ENCODE measurements at places on chromosomes 13 and 19.

GRCh38 chr13:35787937-35788336, 311.4 kb upstream of the MAB21L1 start:
- no peak for DNase-seq

DNA sequence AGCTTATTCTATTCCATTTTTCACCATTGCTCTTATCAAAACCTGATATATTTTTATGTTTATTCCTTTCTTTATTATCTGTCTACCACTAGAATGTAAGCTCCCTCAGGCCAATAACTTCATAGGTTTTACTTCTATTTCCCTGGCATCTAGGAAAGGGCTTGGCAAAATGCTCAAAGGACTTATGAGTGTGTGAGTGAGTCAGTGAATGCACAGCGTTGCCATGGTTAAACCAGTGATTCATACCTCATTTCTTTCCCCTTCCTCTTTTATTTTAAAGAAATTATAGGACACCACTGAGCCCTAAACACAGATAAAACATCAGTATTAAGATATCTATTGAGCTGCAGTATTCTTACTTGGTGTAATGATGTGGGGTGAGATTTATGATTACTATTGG, 162.1 kb downstream of the GPC6 start:
- DNase-seq = no peak

GRCh38 chr13:102854675-102855074, 8.8 kb downstream of the ERCC5 start:
- no peak for DNase-seq

- no peak for DNase-seq
Measured at GRCh38 chr13:96481482-96481881, 391.6 kb downstream of the HS6ST3 start.

GRCh38 chr13:20425819-20426219, 99.8 kb downstream of the CRYL1 start:
- DNase-seq = no peak
